ENCODE measurements at places on chromosomes 1 and 21. TPM values are rescaled to one million over a fixed set of nuclear protein-coding genes. Genes with fewer than 3 reads are reported as not detected.

- no peak for DNase-seq
These were observed 82.5 kb downstream of the LRRN2 start for GRCh38 chr1:204602871-204603542.

DNA sequence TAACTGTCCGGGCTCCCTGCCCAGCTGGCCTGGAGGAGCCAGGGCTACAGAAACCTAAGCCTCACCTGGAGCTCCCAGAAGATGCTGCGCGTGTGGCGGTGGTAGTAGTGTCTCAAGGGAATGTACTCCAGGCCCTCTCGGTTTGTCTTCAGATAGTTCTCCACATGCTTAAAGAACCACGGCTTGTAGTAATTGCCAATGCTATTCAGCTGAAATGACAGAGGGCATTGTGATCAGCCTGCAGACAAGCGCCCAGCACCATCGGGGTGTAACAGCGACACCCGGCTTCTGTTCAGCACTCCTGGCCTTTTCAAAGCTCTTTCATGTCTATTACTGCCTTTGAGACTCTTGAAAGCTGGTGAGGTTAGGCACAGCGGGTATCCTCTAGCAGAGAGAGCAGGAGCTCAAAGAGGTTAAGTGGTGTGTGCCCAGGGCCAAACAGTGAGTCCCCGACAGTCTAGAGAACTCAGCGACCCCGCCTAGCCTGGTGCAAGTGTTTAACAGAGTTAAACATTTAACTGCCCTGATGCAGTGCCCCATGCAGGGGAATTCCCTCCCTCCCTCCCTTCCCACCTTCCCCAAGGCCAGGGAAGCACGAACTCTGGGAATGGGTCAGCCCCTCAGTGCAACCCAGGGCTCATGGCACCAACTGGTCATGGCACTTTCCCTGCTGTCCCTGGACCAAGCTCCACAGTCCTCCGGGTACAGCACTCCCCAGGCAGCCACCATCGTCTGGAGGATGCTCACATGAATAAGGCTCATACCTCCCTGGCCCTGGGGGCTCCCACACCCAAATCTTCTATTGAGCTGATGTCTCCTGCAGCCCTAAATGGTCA is 21.5 kb downstream of the DHCR24 start:
- no peak for DNase-seq

DNA sequence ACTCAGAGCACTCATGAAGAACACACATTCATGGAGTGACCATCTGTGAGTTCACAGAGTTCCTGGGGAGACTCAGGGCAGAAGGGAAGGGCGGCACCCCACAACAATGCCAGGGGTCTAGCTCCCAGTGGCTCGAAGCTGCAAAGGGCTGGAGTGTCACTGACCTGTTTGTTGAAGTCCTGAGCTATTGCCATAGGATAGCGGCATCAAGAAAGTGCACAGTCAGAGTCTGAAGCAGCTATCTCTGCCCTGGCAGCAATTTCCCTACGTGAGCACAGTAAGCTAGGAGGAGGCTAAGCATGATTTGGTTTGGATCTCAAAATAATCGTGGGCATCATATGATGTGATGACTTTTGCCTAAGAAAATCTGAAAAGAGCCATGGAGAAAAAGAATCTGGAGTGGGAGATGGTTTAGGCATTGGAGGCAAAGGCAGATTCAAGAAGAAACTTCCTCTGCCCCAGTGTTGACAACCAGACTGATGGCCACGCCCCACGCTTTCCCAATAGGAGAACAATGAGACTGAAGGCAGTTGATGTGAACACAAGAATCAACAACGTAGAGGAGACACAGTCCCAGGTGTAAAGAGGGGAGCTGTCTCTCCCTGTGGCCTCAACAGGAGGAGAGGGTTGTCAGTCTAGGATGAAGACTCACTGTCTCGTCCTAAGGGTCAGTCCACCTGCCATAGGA is 100.0 kb upstream of the SLC25A33 start:
- DNase-seq: no peak

DNA sequence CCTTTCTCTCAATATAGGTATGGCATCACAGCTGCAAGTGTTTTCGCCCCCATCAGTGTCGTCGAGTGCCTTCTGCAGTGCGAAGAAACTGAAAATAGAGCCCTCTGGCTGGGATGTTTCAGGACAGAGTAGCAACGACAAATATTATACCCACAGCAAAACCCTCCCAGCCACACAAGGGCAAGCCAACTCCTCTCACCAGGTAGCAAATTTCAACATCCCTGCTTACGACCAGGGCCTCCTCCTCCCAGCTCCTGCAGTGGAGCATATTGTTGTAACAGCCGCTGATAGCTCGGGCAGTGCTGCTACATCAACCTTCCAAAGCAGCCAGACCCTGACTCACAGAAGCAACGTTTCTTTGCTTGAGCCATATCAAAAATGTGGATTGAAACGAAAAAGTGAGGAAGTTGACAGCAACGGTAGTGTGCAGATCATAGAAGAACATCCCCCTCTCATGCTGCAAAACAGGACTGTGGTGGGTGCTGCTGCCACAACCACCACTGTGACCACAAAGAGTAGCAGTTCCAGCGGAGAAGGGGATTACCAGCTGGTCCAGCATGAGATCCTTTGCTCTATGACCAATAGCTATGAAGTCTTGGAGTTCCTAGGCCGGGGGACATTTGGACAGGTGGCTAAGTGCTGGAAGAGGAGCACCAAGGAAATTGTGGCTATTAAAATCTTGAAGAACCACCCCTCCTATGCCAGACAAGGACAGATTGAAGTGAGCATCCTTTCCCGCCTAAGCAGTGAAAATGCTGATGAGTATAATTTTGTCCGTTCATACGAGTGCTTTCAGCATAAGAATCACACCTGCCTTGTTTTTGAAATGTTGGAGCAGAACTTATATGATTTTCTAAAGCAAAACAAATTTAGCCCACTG is 11.5 kb downstream of the HIPK1 start:
- DNase-seq: peak; percentile 60

The SLAMF8 gene
- not detected for total RNA-seq

The ETNK2 gene
- total RNA-seq: 14.6 TPM

DNA sequence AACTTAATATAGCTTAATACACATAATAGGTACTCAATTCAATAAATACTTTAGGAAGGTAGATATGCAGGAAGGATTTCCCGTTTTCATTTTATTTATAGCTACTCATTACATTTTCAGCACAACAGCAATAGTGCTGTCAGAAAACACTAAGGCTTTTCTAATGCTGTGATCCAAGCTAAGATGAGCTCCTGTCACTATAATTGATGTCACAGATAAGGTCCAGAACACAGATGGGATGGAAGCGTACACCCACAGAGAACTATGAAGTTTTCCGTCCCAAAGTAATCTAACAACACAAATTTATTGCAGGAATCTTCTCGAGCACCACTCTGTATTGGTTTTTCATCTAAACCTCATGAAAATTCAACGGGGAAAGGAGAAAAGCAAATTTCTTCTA is 13.6 kb downstream of the AUNIP start:
- DNase-seq: no peak

DNA sequence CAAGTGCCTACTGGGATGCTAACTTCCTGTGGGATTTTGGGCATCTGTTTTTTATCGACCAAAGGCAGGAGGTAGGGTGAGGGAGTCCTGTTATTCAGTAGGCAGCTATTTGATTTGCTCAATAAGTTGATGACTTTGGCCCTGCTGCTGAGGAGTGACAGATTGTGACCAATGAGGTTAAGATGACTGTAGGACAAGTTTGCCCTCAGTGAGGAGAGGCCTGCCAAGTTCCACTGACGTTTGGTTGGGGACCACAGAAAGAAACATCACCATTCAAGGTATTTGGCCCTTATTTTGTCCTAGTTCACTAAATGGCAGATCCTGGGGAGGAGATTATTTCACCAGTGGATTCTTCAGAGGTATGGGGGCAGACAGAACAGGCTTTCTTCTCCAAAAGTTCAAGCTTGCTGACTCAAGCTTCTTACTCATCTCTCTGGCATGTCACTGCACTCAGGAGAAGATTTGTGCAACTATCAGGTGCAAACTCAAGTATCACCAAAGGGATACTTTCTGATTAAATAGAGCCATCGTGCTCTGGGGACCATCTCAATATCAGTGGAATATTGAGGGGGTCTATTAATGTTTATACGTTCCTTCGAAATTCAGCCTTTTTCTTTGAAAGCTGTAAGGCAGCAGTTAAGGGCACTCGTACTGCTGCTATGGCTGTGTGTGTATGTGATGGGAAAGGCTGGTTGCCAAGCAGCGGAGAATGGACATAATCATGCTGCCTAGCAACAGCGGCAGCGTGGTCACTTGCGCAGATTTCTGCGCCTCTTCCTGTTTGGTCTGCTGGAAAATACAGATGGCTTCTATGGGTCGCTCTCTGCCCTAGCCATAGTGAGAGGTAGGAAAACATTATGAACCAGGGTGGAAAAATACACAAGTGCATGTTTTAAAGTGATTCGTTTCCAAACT is 78.7 kb downstream of the PBX1 start:
- DNase-seq: peak; percentile 72

DNA sequence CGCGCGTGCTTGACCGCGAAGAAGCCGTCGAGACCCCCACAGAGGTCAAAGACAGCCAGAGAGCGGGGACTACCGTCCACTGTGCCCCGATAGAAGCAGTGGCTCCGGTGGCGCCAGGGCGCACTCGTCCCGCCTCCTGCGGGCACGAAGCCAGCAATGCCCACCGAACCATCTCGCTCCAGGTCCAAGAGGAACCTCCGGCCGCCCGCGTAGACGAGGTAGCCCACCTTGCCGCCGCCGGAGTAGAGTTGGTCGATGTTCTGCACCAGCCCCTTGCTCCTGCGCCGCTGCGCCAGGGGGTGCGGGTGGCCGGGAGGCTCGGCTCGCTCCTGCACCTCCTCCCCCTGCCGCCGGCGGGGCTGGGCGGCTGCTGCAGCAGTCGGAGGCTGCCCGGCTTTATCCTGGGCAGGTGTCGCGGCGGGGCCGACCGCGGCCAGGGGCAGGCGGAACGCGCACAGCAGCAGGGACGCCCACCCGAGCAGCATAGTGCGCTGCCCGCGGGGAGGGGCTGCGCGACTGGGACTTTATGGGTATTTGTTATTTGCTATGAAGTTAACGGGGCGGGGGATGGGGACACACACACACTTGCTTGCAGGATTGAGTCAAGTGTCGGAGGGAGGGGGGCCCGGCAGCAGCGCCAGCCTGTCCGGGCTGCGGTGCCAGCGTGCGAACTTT is 844 bp downstream of the ADAMTS5 start:
- DNase-seq: peak; percentile 61

The TSNAX gene
- total RNA-seq: 35.4 TPM

DNA sequence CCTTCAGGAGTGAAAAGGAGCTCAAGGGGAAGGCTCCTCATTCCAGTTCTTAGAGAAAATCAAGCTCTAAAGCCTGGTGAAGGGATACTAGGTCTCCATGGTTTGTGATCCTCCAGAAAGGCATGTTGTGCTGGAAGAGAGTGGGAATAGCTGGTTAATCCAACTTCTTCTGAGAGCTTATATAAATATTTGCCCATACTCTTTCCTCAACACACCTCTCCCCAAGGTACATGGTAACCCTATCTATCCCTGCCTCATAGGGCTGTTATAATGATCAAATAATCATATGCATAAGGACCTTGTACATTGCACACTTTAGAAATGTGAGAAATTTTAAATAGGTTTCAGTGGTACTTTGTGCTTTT is 14.6 kb downstream of the XKR8 start:
- no peak for DNase-seq

Measured in cerebellum (tissue), 4 donors.